Liver (tissue), 10 donors: ENCODE measurements at places on chromosomes 13 and 19.

DNA sequence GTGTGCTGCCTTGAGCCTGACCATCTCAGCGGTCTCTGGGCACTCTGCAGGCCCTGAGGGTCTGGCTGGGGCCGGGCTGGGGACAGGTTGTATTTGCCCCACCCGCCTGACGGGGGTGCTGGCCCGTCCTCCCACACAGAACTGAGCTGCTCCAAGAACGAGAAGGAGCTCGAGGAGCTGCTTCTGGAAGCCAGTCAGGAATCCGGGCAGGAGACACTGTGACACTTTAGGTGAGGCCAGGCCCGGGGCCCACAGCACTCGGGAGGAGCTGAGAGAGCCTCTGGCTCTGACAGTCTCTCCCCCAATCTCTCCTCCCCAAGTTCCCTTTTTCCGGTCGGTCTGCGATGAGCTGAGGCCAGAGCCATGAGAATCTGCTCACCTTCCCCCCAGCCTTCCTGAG is 14.5 kb downstream of the NKPD1 start:
- DNase-seq, result no peak

GRCh38 chr19:31185261-31185660 is 164.0 kb downstream of the TSHZ3 start:
- no peak for DNase-seq

- DNase-seq, result no peak
Observed at GRCh38 chr19:20388706-20389225, 176.8 kb downstream of the ZNF737 start.

GRCh38 chr19:31214086-31214485 is 135.2 kb downstream of the TSHZ3 start:
- DNase-seq, result no peak

- no peak for DNase-seq
Observed at GRCh38 chr13:51339952-51340732, 651 bp downstream of the SERPINE3 start.

GRCh38 chr13:99900960-99901359 is 70.6 kb downstream of the ZIC5 start:
- DNase-seq, result no peak

GRCh38 chr19:17170538-17171297 is 44.4 kb upstream of the USE1 start:
- DNase-seq, result no peak

GRCh38 chr19:38386971-38387549 is 774 bp downstream of the GGN start:
- no peak for DNase-seq
